T1000 (cell line): ENCODE measurements at places on chromosomes 11 and 22.

DNA sequence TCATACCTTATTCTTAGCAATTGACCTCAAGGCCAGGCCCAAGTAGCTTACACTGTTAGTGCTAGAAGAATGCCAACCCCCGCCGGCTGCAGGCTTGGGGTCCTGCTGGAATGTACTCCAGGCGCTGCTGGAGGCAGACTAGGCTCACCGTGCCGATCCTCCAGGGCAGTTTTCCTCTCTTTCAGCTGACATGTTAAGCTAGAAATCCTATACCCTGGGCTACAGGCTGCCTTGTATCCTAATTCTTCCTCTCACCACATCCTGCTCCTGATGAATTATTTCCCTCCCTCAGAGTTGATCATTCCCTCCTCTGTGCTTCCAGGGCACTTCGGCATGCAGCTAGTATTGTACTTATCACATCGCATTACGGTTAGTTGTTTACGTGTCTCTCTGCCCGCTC, 3.4 kb downstream of the SPTBN2 start:
- no peak for DNase-seq

DNA sequence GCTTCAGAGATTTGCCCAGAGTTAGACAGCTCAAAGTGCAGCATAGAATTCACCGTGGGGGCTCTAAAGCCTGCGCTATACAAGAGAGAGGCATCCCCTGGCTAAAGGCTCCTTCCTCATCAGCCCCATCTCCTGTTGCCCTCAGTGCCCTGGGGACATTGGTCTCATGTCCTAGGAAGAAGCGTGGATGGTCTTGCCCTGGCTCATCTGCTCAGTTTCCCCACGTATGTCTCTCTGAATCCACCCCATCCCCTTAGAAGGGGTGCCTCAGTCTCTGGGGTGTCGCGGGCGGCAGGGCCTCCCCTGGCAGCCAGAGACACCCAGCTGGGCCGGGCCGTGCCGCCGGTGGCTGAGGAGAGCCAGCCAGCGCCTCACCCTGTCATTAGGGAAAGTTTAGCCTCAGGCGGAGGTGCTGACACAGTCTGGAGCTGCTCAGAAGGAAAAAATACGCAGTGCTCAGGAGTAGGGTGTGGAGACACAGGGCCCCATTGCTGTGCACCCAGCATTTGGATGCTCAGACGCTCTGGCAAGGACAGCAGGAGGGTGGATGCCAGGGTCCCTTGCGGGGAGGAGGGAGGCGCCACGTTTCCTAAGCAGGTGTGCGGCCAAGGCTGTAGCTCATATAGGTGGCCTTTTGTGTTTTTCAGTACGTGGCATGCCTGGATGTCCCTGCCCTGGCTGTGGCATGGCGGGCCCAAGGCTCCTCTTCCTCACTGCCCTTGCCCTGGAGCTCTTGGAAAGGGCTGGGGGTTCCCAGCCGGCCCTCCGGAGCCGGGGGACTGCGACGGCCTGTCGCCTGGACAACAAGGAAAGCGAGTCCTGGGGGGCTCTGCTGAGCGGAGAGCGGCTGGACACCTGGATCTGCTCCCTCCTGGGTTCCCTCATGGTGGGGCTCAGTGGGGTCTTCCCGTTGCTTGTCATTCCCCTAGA, 1.3 kb downstream of the SLC39A13 start:
- no peak for DNase-seq

- no peak for DNase-seq
Measured at GRCh38 chr11:95736355-95736754, 53.2 kb downstream of the FAM76B start.

GRCh38 chr11:24944891-24945290, 448.0 kb downstream of the LUZP2 start:
- no peak for DNase-seq

- DNase-seq, result no peak
Measured at GRCh38 chr22:21933910-21934309, 18.7 kb downstream of the PPM1F start.

- DNase-seq, result no peak
Measured at GRCh38 chr11:75591371-75591770, 29.3 kb downstream of the SERPINH1 start.

DNA sequence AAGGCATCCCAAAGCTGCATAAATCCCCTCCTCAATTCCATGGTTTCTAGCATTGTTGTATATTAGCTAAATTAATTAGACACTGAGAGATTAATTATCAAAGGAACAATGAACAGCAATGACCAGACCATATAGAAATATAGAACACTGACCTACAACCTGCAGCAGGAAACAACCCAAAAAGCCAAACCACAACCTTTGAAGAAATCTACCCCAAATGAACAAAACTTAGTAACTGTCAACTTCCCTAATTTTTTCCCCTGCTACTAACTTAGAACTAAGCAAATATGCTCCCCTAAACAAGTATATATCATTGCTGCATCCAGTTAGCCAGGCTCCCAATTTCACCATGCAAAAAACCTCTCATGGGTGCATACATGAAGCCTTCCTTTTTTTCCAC, 268.0 kb upstream of the ANO3 start:
- no peak for DNase-seq

DNA sequence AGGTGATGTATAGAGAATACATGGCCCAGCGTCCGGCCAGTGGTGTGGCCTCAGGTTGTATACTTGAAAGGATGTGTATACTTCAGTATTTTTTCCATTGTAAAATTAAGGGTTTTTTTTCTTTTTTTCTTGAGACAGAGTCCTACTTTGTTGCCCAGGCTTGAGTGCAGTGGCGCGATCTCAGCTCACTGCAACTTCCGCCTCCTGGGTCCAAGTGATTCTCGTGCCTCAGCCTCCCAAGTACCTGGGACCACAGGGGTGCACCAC, 15.8 kb downstream of the ZBTB16 start:
- no peak for DNase-seq

DNA sequence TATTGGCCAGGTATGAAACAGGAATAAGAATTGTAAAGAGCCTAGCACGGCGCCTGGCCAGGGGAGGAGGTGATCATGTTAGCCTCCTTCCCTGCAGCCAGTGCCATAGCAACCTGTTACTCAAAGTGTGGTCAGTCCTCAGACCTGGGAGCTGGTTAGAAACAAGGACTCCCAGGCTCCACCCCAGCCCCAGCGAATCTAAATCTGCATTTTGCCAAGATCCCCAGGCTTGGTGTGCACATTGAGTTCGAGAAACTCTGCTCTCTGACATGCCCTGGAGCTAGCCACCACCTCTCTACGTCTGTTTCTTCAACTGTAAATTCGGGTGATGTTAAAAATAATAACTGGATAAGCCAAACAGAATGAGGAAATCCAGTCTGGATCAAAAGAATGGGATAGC, 56.1 kb upstream of the ALX4 start:
- DNase-seq, result no peak
